Dermis blood vessel endothelial cell (primary cell): ENCODE measurements at places on chromosomes 5 and 9.

GRCh38 chr9:90773617-90774016 is 28.0 kb upstream of the SYK start:
- DNase-seq, result no peak

GRCh38 chr9:3993773-3994172 is 306.1 kb downstream of the GLIS3 start:
- no peak for DNase-seq

DNA sequence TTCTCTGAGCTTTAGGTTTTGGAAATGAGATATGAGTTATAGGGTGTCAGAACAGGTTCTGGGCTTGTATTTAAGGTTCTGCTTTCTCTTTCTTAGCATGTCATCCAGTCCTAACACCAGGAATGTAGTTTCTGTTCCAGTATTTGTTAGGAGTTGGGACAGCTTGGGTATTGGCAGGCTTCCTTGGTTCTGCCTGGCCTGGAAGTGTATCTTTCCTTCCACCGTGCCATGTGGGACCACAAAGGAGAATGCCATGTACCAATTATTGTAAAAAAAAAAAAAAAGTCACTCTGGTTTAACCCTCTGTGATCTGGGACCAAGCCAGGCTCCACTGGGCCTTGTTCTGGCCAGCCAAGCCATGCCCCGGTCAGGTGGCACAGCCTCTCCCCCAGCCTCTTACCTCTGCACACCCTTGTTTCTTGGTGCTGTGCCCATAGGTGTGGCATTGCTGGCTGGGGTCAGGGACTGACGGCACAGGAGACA is 47.8 kb downstream of the ARHGAP26 start:
- no peak for DNase-seq

- no peak for DNase-seq
Observed at GRCh38 chr9:135083241-135083810, 4.1 kb upstream of the OLFM1 start.

GRCh38 chr5:60161340-60161934 is 267.9 kb upstream of the PDE4D start:
- DNase-seq, result peak; percentile 41

DNA sequence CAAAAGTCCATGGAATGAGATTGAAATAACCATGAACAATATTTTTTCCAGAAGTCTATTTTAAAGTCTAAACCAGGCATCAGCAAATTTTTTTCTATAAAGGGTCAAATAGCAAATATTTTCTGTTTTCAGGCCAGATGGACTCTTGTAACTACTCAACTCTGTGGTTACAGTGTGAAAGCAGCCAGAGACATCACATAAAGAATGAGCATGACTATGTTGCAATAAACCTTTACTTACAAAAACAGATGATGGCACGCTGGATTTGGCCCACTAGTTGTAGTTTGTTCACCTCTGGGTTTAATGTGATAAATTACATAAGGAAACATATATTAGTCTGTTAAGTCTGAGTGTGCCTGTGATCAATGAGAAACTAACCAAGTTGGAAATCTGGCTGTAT is 319.2 kb downstream of the TRPM3 start:
- DNase-seq, result no peak

- no peak for DNase-seq
Observed at GRCh38 chr9:83231039-83231438, 168.1 kb upstream of the RASEF start.

- DNase-seq, result peak; percentile 90
Observed at GRCh38 chr9:69885474-69885929, 64.9 kb downstream of the CFAP95 start.

DNA sequence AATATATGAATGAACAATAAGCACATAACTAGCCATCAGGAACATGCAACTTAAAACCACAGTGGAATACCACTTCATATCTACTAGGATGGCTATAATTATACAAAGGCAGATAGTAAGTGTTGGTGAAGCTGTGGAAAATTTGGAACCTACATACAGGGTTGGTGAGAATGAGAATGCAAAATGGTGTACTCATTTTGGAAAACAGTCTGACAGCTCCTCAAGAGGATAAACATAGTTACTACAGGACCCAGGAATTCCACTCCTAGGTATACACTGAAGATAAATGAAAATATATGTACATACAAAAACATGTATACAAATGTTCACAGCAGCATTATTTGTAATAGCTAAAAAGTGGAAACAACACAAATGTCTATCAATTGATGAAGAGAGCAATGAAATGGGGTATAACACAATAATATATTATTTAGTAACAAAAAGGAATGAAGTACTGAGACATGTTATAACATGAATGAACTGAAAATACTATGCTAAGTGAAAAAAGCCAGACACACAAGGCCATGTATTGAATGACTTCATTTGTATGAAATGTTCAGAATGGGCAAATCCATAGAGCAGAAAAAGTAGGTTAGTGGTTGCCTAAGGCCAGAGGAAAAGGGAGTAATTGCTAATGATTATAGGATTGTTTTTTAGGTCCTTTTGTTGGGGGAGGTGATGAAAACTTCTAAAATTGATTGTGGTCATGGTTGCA is 31.2 kb upstream of the CDK5RAP2 start:
- peak; percentile 16 for DNase-seq

- DNase-seq, result no peak
Observed at GRCh38 chr9:130996676-130997394, 12.1 kb upstream of the LAMC3 start.
